ENCODE measurements at places on chromosomes 12 and 14.

GRCh38 chr12:125454786-125455480 lies 389.7 kb downstream of the AACS start:
- DNase-seq: no peak

GRCh38 chr14:90341784-90342183 lies 10.0 kb upstream of the NRDE2 start:
- no peak for DNase-seq

DNA sequence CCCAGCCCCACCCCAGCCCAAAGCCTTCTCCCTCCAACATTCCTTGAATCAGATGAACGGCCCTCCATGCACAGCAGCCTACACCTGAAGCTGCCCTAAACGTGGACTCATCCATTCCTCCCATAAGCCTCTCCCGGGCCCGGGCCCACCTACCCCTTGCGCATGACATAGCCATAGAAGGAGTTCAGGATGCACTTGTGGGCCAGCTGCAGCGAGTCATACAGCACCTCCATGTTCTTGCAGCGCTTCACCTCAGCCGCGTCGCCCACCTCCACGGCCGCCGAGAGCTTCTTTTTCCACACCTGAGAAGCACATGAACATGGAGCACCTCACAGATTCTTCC lies 22.0 kb downstream of the POLE start:
- no peak for DNase-seq

- DNase-seq: no peak
These were observed 10.8 kb downstream of the SDSL start for GRCh38 chr12:113432986-113433385.

- no peak for DNase-seq
These were observed 166.1 kb upstream of the KRR1 start for GRCh38 chr12:75677522-75677921.

GRCh38 chr14:90381999-90382451 lies 14.8 kb upstream of the CALM1 start:
- peak; percentile 81 for DNase-seq

GRCh38 chr12:132265056-132265800 lies 64.2 kb downstream of the GALNT9 start:
- no peak for DNase-seq
